ENCODE measurements at places on chromosomes 13 and 19. TPM values are rescaled to one million over a fixed set of nuclear protein-coding genes. Genes with fewer than 3 reads are reported as not detected.

- H3K27ac ChIP-seq = no peak overlapping the region
- DNase-seq = no peak
- no peaks in the 10 kb centered on the region for H3K36me3 ChIP-seq
- peaks cover 12% of the 10 kb centered on the region for H3K4me1 ChIP-seq
Measured at GRCh38 chr13:112849500-112849899, 119.5 kb upstream of the MCF2L start.

FCGBP gene
- total RNA-seq = 13.4 TPM

- H3K4me1 ChIP-seq = no peaks in the 10 kb centered on the region
- no peak overlapping the region for H3K4me3 ChIP-seq
- no peak for DNase-seq
- H3K27ac ChIP-seq = no peak overlapping the region
- H3K36me3 ChIP-seq = peaks cover 4% of the 10 kb centered on the region
Measured at GRCh38 chr13:112814905-112815585, 125.2 kb downstream of the ATP11A start.

PODNL1 gene
- 0.81 TPM for total RNA-seq

DNA sequence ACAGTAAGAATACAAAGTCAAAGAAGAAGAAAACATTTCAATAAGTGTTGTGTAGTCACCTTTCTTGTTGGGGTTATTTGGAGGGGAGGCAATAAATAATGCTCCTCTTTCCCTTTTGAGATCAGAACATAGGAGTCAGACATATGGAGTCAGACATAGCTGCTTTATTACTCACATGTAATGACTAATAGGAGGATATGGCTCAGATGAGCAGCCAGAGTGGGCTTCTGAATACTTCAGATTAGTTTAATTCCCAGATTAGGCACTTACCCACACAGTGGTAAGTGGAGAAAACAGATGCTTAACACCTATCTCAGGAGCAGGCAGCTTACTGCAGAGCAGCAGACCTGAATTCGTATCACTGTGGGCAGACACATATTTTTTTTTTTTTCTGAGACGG, 31.7 kb upstream of the C1QTNF9B start:
- H3K27ac ChIP-seq = no peak overlapping the region
- H3K27me3 ChIP-seq = peaks cover 41% of the 10 kb centered on the region
- no peak for DNase-seq
- H3K4me1 ChIP-seq = no peaks in the 10 kb centered on the region
- no peak overlapping the region for H3K4me3 ChIP-seq

All from activated T-cell treated with anti-CD3 and anti-CD28 coated beads, Interleukin-2, amount 50 U/mL, for 72 hours (primary cell).